Right renal cortex interstitium (tissue), 3 donors: ENCODE measurements at places on chromosomes 5 and 9. TPM values are rescaled to one million over a fixed set of nuclear protein-coding genes. Genes with fewer than 3 reads are reported as not detected.

DNA sequence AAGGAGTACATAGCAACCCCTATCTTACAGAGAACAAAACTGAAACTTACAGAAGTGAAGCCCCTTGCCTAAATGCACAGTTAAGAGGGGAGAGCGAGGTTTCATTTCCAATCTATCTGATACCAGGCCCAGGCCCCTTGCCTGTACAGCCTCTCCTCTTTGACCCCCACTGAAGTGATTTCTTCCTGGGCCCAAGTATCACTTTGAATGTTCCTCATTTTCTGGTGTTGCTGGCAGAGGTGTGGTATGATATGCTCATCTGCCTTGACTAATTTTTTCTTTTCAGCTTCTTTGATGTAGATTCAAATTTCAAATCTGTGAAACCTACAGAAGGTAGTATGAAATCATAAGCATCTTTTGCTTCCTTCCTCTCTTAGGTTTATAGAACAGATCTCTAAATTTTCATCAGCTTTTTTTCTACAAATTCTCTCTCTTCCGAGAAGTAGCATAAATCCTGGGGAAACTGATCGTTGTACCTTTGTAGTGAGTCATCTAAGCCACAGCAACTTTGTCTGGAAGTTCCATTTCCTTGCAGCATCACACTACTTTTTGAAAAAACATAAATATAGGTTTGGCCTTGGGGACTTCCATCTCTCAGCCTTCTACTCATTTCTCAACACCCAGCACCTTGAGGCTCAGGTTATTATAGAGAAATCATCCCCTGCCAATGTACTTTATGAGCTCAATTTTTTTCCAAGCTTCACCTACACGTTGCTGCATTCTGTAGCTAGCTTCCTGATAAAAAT, 402.4 kb upstream of the PTGER4 start:
- no peak for DNase-seq

GRCh38 chr9:788777-789176, 52.7 kb upstream of the DMRT1 start:
- DNase-seq = no peak

GRCh38 chr5:172106511-172107356, 81.3 kb downstream of the STK10 start:
- no peak for DNase-seq

- no peak for DNase-seq
Measured at GRCh38 chr5:147616421-147616820, 106.6 kb upstream of the DPYSL3 start.

GRCh38 chr5:56649569-56649968, 165.8 kb upstream of the MAP3K1 start:
- DNase-seq = no peak

The CTSV gene
- 30.5 TPM for polyA plus RNA-seq

The APBA1 gene
- 13.8 TPM for polyA plus RNA-seq
